Mammary epithelial cell (primary cell): ENCODE measurements at places on chromosomes 2 and 18.

DNA sequence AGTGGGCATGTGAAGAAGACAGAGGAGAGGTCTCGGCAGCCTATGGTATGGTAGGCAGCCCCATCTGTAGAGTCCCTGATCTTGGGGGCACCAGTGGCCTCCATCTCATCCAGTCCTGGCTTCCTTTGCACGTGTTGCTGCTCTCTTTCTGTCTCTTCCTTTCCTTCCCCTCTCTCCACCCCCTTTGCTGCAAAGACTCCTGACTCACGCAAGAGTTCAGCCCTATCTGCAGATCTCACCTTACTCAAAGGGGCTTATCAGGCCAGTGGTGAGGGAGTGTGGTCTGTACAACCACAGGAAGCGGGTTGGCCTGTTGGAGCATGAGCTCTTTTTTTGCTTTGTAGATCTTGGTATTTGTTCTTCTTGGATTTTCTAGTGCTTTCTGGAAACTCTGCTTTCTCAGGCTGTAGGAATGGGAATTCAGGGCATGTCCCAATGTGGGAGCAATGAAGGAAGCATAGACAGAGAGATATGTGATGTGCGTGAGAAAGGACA lies 14.6 kb upstream of the NT5DC4 start:
- peak; percentile 90 for DNase-seq

DNA sequence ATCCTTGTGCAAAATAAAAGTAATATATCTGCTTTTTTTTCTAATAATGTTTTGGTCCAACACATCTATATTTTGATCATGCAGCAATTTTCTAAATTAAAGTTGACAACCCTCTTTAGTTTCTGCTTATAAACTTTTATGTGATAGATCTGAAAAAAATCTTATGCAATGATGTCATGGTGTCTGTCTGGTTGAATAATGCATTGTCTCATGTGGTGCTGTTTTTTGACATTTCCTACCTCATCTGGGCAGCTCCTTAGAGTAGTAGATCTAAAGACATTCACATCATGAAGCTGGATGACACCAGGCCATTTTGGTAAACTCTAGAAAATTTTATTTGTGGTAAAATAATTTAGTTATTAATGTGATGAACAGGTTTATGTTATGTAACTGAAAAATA lies 106.8 kb upstream of the FN1 start:
- no peak for DNase-seq

DNA sequence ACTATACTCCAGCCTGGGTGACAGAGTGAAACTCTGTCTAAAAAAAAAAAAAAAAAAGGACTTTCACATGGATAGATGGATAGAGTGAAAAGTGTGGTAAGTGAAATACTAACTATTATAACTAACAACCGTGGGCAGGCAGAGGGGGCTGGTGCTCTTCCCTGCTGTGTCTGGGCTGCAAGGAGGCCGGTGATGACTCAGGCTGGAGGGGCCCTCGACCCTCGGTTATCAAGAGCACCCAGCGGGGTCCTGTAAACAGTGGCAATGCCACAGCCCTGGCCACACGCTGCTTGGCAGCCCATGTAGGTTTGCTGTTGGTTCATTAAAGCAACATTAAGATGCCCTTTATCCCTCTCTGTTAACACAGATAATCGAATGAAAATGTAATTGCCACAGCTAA lies 184.8 kb upstream of the RAB12 start:
- no peak for DNase-seq

DNA sequence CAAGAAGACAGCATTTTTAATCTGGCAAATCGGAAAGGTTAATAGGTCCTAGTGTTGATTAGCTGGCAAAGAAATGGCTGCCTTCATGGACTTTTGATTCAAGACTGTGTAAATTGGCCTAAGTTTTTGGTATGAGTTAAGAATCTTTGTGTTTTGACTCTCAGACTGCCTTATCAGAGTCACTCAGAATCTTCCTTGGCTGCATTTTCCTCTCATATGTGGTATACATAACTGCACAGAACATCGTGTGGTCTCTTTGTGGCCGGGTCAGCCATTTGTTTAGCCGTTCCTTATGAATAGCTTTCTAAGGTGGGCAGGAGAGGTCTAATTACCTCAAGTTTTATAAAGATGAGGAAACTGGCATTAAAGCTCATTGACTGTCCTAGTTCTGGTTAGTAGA lies 30.1 kb downstream of the CAB39 start:
- DNase-seq = no peak

DNA sequence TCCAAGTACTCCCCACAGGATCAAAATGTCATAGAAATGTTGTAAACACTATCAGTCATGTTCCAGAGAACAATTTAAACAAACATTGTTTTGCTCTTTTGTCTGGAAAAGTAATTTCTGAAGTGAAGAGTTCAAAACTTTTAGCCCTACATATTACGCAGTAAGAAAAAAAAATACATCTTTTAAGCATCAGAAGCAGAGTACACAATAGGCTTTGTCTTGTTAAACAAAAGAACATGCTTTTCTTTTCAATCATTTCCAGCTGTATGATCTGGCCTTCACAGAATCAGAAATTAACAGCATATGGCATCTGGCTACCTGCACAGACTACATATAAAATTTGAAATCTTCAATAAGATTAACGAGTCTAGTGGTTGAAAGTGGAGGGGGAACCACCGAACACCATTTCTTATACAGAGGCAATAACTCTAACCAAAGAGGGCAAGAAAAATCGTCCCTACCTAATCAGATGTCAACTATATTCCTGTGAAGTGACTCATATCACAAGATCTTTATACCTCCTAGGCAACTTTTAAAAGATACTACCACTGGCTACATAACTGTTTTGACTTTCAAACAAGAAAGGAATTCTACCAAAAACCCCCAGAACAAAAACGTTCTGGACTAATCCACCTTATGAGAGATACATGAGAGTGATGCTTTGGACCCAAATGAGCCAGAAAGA lies 149.3 kb downstream of the EXOC6B start:
- no peak for DNase-seq

GRCh38 chr18:42444349-42444748 lies 489.3 kb downstream of the PIK3C3 start:
- no peak for DNase-seq

- peak; percentile 99 for DNase-seq
These were observed 55.0 kb downstream of the MAPK4 start for GRCh38 chr18:50614838-50615237.

GRCh38 chr2:176160251-176160985 lies 3.3 kb downstream of the HOXD3 start:
- no peak for DNase-seq

DNA sequence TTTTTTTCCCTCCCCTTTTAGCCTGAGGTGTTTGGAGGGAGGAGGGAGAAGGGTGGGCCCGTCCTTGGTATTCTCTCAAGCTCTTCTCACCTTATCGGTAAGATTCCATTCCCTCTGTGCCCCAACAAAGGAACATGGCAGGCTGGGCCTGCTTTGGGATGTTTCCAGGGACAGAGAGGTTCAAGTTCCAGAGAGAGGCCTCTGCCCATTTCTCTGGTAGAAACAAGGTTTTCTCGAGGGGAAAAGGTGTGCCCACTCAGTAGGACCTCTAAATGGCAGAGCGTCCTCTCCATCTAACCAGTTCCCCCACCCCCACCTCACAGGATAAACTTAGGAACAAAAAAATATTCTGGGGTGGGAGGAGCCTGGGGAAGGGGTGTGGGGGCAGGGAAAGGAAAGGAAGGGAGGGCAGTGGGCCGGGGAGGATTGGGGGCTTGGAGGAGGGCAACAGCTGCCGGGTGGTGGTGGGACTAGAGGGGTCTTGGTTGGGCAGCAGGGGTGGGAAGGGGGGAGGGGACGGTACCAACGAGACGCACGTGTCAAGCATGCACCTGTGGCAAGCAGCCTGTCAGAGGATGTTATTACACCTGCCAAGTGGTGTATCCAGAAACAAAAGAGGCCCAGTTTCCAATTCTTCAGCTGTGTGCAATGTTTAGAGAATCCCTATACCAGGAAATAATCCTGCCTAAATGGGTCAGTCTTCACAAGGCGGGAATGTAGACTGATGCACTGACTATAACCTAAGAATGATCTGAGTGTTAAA lies 2.1 kb downstream of the PCBP1 start:
- DNase-seq = no peak

GRCh38 chr2:219210886-219211362 lies 4.3 kb downstream of the ZFAND2B start:
- no peak for DNase-seq

GRCh38 chr2:68643011-68643873 lies at the start of gene PROKR1:
TSS of gene PROKR1 (plus strand) at chr2:68643579. CDS start at chr2:68645822, 2,243 bp downstream.
- peak; percentile 24 for DNase-seq

GRCh38 chr2:227853765-227854271 lies 17.6 kb upstream of the DAW1 start:
- peak; percentile 43 for DNase-seq

DNA sequence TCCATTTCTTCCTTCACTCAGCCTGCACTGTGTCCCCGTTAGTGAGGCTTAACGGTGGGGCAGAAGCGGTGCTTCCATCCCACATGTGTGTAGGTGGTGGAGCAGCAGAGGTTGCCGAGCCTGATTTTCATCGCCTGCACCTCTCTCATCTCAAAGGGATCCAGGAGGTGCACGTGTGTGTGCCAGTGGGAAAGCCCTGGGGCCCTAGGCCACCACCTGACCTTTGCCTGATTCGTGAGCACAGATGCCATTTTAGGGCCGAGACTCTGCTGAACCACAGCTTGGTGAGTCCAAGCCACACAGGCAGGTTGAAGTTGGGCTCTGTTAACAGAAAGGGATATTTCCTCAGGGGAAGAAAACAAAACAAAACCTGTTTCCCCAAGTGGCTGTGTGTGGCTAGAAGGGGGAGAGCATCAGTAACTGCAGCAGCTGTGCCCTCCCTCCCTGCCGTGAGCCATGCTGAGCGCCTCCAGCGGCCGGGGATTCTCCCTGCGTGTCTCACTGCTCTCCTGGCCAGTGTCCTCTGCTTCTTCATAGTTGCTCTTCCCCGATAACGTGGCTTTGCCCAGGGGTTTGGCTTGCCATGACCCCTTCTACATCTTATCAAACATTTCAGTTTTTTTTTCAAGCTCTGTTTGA lies 81.5 kb downstream of the MAPRE2 start:
- DNase-seq = no peak

- no peak for DNase-seq
These were observed 586.4 kb upstream of the REG3G start for GRCh38 chr2:78439122-78439521.

- DNase-seq = no peak
These were observed 4.3 kb downstream of the LRP2 start for GRCh38 chr2:169358016-169358415.

GRCh38 chr2:15913146-15913545 lies 27.2 kb upstream of the MYCN start:
- no peak for DNase-seq

DNA sequence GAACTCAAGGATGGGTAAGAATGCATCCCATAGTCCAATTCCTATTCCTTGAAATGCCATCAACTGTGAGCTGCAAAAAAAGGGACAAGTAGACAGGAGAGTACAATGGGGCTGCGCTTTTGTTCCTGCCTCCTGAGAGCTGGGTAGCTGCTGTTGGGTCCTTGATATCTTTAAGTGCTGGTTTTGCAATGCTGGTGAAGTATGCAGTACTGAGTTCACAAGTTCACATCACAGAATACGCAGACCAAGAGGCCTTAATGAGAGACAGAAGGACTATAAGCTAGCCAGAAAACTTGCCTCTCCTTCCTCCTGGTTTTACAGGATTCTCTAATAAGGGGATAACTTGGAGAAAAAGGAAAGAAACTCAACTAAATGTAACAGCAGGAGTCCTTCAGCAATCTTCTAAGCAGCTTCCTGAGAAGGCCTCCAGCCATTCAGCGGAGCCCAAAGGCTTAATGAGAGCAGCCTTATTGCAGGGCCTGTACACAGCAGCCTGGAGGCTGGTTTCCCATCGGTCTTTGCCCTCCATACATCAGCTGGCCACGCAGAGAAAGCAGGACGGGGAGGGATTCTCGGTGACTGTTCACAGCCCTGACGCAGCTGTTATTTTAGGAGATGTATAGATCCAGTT lies 293.1 kb downstream of the CDCA7 start:
- DNase-seq = no peak

DNA sequence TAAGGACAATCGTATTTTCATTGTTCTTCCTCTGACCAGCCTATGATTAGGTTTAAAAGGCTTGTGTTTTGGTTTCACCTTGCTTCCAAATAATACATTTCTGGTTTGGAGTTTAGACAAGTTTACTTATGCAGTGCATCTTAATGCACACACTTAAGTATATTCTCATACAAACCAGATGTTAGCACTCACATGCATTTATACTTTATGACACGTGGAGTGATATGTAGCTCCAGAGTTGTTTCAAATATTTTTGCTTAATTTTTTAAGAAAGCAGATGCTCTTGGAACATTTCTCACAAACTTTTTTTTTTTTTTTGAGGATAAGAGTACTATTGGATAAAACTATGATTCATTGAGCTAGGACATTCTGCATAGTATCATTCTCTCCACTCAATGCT lies 109.9 kb downstream of the PDE1A start:
- DNase-seq = no peak

GRCh38 chr2:174108579-174108978 lies 139.8 kb downstream of the OLA1 start:
- no peak for DNase-seq

DNA sequence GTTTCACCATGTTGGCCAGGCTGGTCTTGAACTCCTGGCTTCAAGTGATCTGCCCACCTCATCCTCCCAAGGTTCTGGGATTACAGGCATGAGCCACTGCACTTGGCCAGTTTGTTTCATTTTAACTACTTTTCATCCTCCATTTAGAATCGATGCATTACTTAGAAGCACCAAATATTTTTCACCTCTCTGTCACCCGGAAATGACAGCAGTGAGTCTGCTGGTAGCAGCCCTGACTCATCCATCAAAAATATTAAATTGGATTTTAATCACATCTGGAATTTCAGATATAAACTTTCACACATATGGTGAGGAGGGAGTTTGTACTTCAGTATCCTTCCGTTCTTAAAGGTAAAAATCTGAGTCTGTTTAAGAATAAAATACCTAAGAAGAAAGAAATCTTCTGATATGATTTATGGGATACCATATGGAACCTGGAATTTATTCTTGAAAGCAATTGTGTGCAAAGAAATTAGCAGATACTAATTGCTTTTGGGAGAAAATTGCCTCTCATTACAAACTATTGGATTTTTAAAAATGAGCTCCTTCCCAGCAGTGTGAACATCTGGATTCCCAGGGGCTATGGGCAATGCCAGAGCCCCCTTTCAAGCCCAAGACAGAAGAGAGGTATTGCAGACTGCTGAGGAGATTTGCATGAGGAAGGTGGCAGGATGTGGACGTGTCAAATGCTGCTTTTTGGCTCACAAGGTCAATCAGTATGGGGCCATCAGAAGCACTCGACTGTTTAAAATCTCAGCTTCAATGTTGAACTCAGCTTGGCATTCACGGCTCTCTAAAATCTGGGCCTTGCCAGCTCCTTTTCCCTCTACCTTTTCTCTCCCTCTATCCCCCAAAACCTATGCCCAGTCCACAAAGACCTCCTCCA lies 279.5 kb upstream of the SIX2 start:
- peak; percentile 14 for DNase-seq

DNA sequence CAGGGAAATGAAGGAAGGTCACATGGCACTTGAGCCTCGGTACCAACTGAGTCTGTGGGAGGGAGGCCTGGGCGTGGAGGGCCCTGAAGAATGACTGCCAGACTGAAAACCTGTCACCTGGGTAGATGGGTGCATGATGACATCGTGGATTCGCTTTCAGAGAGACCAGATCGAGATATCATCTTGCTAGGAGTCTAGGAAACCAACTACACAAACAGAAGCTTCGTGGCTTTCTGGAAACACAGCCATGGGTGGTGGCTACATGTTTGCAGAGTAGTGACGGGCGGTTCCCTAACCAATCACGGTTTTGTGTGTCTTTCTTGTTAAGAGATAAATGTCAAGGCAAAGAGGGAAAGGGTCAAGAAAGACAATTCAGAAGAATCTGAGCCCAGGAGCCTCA lies 155.0 kb downstream of the EIPR1 start:
- DNase-seq = no peak
